Sciatic nerve (tissue), 2 donors: ENCODE measurements at places on chromosomes 3 and 15.

DNA sequence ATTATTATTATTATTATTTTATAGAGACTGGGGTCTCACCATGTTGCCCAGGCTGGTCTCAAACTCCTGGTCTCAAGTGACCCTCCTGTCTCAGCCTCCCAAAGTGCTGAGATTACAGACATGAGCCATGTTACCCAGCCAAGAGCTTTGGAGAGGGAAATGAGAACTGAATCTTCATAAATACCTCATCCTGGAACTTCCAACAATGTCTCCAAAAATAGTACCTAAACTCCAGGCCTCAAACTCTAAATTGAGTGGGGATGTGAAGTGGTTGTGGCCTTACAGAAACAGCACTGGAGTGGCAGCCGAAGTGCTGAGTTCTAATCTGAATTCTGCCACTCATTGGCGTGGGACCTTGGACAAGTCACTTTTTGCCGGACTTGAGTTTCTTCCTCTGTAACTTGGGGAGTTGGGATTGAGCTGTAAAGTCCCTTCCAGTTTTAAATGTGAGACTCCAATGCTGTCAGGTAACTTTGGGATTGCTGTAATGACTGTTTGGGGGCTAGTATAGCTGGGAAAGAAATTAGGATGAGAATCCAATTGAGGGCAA, 10.0 kb upstream of the SRP14 start:
- DNase-seq: no peak

- DNase-seq: no peak
Observed at GRCh38 chr3:38084334-38085310, 45.6 kb downstream of the DLEC1 start.

DNA sequence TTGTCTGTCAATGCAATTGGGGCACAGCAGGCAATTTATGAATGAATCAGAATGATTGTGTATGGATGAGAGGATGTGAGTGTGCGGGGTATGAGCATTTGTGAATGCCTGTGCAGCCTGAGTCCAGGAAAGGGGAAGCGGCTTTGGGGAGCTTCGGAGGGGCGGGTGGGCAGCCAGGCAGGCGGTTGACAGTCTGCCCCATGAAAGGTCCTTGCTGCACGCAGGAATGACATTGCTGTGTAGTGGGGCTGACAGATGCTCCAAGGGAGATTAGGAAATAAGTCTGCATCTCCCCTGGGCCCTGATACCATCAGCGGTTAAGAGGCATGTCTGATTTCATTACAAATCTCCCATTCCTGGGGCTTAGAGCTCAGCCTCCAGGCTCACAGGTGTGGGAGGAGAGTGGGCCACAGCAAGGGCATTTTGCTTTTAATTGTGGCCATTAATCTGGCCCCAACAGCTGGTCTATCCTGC, 26.4 kb upstream of the TSPAN3 start:
- no peak for DNase-seq

- DNase-seq: no peak
Observed at GRCh38 chr3:115602194-115602593, 21.1 kb upstream of the GAP43 start.

DNA sequence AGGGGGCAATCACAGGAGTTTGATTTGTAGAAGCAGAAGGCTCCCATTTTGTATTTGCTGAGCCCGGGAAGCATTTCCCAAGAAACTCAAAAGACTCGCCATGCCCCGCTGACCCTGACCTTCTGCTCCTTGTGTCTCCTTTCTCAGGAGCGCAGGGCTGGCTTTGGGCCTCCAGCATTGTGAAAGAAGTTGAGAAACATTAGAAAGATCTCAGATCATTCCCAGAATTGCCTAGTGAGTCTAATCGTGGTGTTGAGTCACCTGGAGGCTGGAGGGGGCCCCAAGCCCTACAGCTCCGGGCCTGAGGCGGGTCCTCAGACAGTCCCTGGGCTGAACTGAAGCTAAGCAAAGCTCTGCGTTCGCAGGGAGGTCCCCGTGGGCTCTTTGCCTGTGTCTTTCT, 10.9 kb upstream of the PIGZ start:
- peak; percentile 73 for DNase-seq

DNA sequence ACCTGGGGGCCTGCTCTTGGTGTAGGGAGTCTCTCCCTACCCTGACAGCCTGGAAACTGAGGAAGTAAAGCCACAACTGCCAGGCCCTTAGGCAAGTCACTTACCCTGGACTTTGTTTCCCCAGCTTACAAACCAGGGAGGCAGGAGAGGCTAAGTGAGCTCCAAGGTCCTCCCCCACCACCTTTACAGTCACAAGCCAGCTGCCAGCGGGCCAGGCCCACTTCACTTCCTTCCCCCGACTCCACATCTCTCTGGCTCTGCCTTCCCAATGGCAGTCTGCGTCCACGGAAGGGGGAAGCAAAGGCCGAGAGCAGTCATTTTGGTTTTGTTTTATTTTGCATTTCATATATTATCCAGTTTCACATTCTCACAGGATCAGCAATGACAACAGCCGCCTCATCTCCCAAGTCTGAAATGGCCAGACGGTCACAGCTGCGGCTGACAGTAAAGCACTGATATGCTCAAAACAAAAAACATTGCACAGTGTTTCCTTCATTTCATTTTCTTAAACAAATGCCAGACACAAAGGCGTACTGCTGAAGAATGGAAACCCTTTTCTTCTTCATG, 35.7 kb downstream of the RBPMS2 start:
- no peak for DNase-seq

GRCh38 chr15:65327651-65328393, 23.3 kb downstream of the RNU5B-1 start:
- DNase-seq: no peak

DNA sequence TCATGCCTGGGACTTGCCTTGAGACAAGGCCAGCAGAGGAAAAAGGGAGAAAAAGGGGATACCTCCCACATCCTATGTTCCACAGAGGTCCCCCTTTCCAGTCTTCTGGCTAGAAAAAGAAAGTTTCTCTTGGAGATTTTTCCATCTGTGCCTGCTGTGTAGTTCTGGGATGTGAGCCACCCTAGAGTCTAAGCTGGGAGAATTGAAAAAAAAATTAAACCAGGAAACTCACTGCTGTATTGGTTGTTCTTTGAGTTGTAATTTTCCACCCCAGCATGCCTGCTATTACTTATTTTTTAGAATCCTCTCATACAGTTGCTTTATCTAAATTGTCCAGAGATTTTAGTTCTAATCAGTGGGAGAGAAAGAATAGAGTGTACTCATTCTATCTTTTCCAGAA, 68.4 kb downstream of the SV2B start:
- DNase-seq: no peak

DNA sequence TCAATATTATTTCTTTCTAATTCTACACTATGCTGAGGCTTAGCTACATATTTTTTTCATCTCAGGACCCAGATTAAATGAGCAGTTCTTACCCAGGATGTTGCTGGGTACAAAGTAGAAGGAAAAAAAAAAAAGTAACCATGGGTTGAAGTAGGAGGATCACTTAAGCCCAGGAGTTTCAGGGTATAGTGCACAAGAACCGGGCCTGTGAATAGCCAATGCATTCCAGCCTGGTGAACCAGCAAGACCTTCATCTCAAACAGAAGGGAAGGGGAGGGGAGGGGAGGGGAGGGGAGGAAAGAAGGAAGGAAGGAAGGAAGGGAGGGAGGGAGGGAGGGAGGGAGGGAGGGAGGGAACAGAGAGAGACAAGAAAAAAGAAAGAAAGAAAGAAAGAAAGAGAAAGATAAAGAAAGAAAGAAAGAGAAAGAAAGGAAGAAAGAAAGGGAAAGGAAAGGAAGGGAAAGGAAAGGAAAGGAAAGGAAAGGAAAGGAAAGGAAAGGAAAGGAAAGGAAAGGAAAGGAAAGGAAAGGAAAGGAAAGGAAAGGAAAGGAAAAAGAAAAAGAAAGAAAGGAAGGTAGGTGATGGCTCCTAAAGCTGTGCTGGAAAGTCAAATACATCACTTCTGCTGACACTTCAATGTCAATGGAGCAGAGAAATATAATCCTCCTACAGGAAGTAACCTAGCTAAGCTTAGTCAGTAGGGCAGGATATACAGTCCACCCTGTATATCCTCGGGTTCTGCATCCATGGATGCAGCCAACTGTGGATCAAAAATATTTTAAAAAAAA, 206.8 kb upstream of the TGFBR2 start:
- no peak for DNase-seq

DNA sequence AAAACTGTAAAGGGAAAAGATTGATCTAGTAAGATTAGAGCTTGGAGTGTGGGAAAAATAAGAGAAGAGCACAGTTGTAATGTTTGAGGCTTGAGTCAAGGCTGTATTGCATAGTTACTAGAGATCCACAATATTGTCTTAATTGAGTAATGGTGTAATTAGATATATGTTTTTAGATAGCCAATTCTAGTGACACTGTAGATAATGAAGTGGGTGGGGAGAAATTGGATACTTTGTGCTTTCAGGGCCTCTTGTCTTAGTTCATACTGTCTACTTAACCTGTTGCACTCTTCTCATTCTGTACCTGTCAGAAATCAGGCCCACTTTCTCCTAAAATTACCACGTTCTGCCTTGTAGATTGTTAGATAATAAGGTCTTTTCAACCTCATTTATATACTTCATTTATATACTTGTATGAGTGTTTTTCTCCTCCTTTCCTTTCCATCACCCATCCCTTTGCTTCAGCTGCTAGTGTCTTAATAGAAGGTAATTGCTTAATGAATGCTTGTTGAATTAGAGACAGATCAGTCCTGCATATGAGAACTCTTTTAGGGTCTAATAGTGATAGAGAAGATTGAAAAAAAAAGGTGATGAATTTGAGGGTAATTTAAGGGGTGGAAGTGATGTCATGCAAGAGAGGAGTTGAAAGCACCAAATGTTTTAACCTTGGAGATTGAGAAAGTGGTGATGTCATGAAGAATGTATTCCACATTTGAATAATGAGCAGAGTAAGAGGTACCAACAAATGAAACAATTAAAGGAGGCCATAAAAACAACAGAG, 32.0 kb downstream of the PIK3CA start:
- DNase-seq: no peak

GRCh38 chr3:141266797-141267555, 35.4 kb downstream of the PXYLP1 start:
- DNase-seq: no peak

DNA sequence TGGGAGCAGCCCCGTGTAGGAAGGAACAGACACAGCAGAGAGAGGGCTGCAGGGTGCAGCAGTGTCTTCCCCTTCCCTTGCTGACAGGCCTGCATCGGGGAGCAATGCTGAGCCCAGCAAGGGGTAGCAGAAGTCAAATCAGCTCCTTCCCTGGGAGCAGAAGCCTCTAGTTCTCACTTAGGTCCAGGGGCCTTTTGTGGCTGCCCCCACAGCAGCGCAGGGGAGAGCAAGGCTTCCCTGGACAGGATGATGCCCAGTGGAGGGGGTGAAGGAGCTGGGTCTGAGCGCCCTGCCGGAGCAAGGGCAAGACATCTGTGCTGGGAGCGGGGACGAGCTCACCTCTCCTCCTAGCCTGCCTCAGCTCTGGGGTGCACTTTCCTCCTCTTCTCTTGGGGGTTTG, 827 bp downstream of the PLCB2 start:
- DNase-seq: no peak

DNA sequence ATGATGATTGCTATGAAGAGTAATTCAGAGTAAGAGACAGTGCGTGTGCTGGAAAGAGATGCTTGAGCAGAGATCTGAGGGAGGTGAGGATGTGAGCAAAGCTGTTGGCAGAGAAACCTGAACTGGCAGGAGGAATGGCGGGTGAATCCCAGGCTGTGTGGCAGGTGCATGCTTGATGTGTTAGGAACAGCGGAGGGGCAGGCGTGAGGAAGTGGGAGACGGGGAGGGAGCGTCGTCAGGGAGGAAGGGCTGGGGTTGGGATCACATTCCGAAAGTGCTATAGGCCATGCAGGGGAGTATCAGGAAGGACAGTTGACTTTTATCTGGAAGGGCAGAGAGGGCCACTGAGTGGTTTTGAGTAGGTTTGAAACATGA, 8.6 kb downstream of the GABRA5 start:
- no peak for DNase-seq

DNA sequence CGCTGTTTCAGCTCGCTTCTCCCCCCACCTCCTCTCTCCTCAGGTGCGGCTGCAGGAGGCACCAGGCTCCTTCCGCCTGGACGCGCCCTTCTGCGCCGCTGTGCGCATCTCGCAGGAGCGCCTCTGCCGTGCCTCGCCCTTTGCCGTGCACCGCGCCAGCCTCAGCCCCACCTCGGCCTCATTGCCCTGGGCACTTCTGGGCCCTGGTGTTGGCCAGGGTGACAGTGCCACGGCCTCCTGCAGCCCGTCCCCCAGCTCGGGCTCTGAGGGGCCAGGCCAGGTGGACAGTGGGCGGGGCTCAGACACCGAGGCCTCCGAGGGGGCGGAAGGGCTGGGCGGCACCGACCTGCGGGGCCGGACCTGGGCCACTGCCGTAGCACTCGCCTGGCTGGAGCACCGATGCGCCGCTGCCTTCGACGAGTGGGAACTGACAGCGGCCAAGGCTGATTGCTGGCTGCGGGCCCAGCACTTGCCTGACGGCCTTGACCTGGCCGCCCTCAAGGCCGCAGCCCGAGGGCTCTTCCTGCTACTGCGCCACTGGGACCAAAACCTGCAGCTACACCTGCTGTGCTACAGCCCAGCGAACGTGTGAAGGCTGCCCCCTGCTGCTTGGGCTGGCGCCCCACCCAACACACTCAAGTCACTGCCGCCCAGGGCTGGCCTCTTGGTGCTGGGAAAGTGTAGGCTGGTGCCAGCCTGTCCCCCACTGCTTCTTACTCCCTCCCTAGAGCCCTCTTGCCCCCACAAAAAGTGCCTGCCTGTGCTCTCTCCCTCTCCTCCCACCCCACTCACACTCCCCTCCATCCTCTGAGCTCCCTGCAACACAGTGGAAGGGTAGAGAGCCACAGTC, 7.1 kb downstream of the ALG3 start:
- DNase-seq: no peak

- no peak for DNase-seq
Observed at GRCh38 chr15:63083044-63083443, 38.6 kb upstream of the LACTB start.

GRCh38 chr15:62362608-62363007, 197.5 kb upstream of the C2CD4B start:
- no peak for DNase-seq

DNA sequence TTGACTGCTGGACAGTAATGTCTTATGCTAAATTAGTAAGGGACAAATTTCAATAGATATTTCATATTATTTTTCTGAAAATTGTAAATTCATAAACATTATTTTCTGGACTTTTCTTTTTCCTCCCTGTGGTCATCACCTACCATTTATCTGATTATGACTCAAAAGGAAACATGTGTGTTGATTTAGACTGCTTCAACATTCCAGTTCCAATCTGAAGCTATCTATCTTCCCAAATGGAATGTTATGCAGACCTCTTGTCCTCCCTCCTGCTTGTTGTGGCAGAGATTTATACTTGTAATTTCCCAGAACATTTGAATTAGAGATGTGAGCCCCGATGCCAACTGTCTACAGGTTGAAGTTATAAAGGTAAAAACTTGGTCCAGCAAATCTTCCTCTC, 803.4 kb downstream of the TUSC7 start:
- DNase-seq: no peak
